ENCODE measurements at places on chromosomes 1 and 21.

GRCh38 chr1:3514404-3514803 lies 59.9 kb downstream of the ARHGEF16 start:
- no peak for DNase-seq

DNA sequence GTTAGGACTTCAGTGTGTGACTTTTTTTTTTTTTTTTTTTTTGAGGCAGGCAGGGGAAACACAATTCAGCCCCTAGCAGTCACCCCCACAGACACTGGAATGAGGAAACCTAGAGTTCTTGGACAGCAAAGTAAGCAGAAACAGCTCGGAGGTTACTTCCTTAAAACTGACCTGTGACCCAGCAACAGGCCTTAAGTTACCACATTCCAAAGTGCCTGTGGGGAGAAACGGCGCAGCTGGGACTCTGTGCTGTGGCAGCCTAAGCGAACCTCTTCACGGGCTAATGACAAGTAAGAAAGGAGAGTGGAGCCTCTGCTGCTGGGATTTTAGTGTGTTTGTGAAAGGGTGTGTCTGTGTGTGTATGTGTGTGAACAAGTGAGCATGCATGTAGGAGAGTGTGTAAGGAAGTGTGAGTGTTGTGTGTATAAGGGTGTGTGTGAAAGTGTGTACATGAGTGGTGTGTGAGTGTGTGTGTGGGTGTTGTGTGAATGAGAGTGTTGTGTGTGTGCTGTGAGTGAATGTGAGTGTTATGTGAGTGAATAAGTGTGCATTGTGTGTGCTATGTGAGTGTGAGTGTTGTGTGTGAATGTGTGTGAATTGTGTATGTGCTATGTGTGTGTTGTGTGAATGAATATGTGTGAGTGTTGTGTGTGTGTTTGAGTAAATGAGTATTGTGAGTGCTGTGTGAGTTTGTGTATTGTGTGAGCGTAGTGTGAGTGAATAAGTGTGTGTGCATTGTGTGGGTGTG lies 180.8 kb downstream of the BRINP2 start:
- no peak for DNase-seq

GRCh38 chr1:8239039-8239305 lies 78.9 kb upstream of the SLC45A1 start:
- DNase-seq: no peak

DNA sequence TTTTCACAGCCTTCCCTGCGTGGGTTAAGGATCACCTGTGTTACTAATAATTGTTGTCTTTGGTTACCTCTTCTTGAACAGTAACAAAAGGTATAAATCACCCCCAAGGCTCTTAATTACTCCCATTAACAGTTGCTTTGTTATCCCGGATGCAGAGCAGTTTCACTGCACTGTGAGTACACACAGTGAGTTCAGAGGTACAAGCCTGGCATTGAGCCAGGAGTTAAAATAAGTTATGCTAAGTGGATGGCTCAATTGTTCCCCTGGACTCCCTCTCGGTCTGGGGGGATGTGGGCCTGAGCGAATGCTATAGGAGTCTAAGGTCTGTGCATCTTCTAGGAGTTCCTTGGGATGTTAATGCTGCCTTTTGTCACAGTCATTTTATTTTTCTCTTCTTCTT lies 258.3 kb downstream of the ATG4C start:
- DNase-seq: no peak

GRCh38 chr1:192979542-192979941 lies 79.6 kb downstream of the UCHL5 start:
- no peak for DNase-seq

DNA sequence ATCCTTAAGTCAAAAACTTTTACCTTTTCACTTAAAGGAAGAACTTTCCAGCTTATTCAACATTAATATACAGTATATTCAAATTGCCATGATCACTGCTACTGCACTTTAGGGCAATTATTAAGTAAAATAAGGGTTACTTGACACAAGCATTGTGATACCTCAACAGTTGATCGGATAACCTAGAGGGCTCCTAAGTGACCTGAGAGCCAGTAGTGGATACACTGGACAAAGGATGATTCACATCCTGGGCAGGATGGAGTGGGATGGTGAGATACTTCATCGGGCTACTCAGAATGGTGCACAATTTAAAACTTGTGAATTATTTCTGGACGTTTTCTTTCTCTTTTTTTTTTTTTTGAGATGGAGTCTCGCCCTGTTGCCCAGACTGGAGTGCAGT lies 54.5 kb upstream of the PPM1J start:
- no peak for DNase-seq

GRCh38 chr1:29317916-29318530 lies 81.7 kb downstream of the PTPRU start:
- no peak for DNase-seq

DNA sequence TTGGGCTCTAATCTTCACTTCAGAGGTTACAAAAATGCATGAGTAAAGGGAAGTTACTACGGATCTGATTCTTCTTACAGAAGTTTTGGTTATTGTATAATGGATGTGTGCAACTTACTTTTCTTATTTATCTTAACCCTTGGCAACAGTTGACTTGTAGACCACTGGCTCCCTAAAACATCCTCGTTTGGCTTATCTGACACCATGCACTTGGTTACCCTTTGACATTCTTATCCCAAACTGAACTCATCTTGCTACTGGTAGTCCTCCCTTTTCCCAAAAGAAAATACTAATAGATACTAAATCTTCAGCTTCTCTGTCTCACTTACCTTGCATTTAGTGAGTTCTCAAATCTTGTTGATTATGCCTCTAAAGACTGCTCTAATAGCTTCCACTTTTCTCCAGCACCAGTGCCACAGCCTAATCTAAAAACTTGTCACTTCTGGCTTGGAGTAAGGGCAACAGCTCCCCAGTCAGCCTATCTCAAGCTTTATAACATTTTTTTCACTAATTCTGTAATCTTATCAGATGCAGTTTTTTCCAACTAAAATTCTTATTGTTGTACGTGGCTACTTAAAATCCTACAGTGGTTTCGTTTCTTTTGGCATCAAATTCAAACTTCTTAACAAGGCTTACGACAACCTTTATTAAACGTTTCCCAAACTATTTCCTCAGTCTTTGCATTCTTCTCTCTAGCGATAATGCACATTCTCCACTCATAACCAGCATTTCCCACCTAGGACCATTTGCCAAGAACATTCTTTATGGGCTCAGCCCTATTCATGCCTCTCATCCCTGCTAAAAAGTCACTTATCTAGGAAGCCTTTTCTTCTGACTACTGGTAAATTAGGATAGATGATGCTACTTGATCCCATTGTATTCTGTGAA lies 204.2 kb downstream of the KCNT2 start:
- no peak for DNase-seq

- no peak for DNase-seq
Observed at GRCh38 chr21:44980562-44981489, 41.0 kb downstream of the SLX9 start.

DNA sequence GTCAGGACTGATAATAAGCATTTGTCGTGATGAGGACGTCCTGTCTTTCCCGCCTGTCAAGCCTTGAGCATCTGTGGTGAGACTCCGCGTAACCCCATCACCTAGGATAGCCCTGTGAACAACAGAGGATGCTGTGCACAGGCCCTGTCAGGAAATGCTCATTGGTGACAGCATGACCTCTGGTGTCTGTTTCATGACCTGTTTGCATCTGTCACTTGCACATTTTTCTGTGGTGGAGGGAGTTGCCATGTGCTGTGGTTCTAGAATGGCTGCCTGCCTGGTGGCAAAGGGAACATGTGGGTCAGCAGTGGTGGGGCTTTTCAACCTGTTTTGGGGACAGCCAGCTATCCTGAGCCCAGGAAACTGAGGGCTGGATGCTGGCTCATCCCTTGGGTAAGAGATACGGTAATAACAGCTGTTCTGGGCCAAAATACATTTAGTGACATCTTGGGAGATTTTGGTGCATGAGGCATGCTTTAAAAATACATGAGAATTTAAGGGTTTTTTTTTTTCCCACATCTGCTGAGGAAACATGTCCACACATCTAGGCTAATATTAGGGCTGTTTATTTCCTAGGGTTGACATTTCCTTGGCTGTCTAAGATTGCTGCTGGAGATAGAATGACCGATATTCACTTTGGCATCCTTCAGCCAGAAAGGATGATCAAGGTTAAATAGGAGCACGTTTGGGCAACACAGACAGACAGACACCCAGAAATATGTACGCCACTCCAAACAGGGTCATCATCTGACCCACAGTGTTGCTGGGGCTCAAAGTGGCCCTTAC lies 52.9 kb downstream of the KCNC4 start:
- DNase-seq: no peak

DNA sequence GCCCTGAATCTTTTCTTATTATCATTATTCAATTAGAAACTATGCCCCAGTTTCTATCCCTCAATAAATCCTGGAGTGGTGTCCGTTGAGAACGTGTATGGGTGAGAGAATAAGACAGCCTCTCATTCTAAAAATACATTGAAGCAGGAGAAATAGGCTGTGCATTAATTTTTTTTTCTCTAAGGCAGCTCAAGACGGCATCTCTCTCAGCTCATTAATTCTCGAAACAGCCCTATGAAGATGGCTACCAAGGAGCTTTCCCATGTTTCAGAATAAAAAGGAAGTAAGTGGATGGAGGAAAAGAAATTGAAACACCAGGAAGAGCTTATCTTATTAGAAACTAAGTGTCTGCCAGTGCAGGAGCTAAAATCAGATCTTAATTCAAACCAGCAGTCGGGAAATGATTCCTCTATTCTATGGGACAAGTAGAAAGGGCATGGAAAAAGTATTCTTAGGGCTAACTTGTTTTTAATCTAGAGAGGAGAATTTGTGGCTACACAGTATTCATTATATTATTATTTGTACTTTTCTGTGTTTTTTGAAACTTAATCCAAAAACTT lies 347.1 kb upstream of the PLD5 start:
- no peak for DNase-seq

DNA sequence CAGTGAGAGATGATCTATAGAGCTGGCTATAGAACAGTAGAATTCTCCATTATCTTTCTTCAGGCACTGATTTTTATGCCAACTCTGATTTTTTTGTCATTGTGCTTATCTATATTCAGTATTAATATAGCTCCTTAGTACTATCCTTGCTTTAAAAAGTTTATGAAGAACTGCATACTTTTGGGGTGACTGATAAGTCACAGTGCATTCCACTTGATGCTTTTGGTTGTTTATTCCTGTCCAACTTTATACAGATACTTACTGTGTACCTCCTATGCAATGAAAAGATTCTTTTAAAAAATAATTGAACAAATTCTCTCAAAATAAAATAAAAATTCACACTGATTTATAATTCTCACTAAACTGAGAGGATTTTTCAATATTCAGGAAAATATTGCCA lies 71.6 kb downstream of the COL24A1 start:
- DNase-seq: no peak

GRCh38 chr1:233114860-233115259 lies 164.4 kb downstream of the NTPCR start:
- no peak for DNase-seq

DNA sequence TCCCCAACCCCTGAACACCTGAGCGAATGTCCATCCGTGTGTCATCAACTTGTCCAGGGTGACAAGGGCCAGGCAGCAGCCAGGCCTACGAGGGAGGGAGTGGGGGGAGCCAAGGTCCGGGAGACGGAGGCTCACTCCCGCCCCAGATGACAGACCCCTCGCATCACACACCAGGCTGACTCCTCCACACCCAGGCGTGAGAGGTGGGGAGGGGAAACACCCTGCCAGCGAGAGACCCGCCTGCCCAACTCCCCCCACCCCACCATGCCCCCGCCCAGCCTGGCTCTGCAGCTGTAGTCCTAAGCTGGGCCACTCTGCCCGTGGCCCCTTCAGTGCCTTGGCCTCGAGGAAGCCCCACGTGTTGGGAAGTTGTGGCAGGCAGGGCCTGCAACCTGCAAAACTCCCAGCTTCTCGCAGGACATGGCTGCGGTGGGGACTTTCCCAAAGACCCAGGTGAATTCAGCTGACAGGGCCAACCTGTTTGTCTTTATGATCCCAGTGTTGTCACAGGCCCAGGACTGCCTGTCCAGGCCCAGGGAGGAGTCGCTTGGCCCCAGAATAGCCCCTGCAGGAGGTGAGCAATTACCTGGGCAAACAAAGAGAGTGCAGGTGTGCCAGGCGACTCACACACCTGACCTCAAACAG lies 62.9 kb downstream of the RIPK4 start:
- DNase-seq: no peak

GRCh38 chr1:246220495-246221065 lies 286.5 kb downstream of the SMYD3 start:
- DNase-seq: no peak

GRCh38 chr1:154819628-154820590 lies 50.2 kb downstream of the KCNN3 start:
- peak; percentile 18 for DNase-seq

- DNase-seq: no peak
Observed at GRCh38 chr1:214290424-214291037, 9.6 kb downstream of the SMYD2 start.

DNA sequence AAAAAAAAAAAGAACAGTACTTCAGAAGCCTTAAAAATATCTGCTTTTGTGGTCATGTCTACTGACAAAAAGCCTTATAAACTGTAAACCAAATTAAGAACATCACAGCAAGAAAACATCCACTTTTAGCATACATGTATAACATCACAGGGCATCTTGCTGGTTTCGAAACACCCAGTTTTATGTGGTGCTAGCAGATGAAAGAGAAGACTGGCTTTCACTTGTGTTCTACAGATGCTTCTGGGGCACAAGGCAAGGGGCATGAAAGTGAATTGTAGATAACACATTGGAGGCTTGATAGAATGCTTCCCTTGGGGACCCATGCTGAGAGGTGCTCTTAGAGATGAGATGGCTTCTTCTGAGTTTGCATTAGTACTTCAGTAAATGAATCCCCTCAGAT lies 543.7 kb upstream of the PKN2 start:
- DNase-seq: no peak

GRCh38 chr1:179327679-179328078 lies 34.1 kb downstream of the SOAT1 start:
- DNase-seq: no peak

GRCh38 chr21:31045841-31046240 lies 7.6 kb upstream of the KRTAP19-8 start:
- no peak for DNase-seq

GRCh38 chr1:98706173-98706843 lies 44.8 kb downstream of the SNX7 start:
- DNase-seq: no peak

- no peak for DNase-seq
Observed at GRCh38 chr1:156852418-156852874, 6.5 kb downstream of the INSRR start.

DNA sequence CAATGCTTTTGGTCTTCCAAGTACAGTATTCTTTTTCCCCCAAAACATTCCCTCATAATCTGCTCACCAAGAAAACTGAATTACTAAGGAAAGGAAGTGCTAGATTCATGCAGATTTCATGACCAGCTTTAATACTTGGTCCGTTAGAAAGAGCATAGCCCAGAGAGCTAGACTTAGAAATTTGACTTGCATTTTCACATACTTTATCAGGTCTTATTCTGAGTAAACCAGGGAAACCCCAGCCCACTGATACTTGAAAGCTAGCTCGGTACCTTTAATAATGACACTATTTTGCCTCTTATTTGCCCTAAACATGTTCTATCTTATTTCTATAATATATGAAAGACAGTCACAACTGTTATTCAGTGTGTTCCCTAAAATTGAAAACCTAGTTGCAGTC lies 204.5 kb downstream of the TTLL7 start:
- DNase-seq: no peak
